ENCODE measurements at places on chromosomes 2 and 18.

DNA sequence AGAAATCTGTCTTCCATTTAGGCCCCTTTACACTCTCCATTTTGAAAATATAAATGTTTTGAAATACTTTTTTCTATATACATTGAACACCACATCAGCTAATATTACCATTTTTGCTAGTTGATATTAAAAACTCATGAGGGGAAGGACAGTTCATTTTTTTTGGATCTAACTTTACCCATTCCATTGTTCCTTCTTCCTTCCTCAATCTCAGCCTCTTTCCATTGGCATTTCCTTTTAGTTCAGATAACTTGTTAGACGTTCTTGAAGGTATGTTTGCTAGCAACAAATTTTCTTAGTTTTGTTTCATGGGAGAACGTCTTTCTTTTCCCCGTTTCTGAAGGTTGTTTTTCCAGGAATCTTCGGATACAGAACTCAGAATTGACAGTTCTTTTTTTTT, 759.0 kb downstream of the SOCS6 start:
- DNase-seq: no peak

- DNase-seq: no peak
Observed at GRCh38 chr2:54572636-54573536, 116.8 kb downstream of the SPTBN1 start.

DNA sequence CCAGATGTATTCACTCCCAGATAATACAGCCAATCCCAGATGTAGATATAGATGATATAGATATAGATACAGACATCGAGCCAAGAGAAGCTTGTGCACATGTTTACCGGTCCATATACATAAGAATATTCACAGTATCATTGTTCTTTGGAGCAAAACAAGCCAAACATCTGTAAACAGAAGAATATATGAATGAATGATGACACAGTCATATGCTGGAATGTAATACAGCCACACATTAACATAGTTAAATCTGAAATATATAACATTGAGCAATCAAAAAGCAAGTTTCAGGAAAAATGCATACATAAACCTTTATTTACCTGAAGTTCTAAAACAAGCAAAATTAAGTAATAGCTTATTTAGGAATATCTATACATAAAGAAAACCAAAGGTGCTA, 182.5 kb downstream of the TXNL1 start:
- no peak for DNase-seq

- no peak for DNase-seq
Observed at GRCh38 chr18:50008306-50008705, 186.6 kb downstream of the MYO5B start.

GRCh38 chr2:104654811-104655210, 199.1 kb upstream of the POU3F3 start:
- no peak for DNase-seq

DNA sequence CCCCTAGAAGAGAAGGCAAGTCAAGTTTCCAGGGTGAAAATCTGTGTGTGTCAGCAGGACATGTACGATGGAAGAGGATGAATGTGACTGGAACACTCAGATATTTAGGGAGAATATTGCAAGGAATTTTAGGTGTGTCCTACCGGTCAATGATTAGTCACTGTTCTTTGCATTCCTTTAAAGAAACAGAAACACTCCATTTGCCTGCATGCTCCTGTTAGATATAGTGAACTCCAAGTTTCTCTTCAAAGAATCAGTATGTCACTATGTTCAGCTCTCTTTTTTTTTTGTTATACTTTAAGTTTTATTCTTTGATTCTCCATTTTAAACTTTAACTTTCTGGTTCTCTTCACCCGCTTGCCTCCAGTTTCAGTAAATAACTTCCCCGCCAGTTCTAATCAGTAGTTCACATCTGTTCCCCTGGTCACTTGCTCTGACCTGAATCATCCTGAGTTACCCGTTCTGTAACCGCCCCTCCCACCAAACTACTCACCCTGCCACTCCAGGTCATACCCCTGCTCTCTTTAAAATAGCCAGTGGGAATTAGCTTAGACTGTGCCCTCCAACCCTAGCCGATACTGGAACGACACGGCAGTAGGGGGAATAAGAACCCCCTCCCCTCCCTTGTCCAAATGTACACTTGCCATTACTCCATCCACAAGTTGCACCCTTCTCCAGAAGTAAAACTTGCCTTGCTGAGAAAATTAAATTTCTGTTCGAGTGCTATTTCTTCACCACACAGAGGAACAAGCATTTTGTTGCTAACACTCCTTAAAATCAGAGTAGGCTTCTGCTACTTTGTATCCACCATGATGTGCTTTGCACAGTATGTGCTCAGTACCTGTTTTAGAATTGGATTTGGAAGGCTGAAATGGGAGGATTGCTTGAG, 268.4 kb downstream of the METTL4 start:
- no peak for DNase-seq

- DNase-seq: no peak
Observed at GRCh38 chr18:77098029-77098428, 34.6 kb downstream of the MBP start.

GRCh38 chr18:9827793-9828505, 57.8 kb upstream of the TXNDC2 start:
- no peak for DNase-seq

- DNase-seq: no peak
Observed at GRCh38 chr18:44474591-44474990, 206.1 kb upstream of the SETBP1 start.

- DNase-seq: no peak
Observed at GRCh38 chr2:157443795-157444640, at the start of gene CYTIP. Gene CYTIP, minus strand, starts transcription at chr2:157444089. Its CDS starts 69 bp downstream, at chr2:157444020.

GRCh38 chr2:207750345-207750744, 19.4 kb downstream of the FZD5 start:
- DNase-seq: peak; percentile 33

- DNase-seq: no peak
Observed at GRCh38 chr2:199922856-199923255, 11.8 kb downstream of the C2orf69 start.

- no peak for DNase-seq
Observed at GRCh38 chr18:59671551-59671950, 25.7 kb downstream of the CCBE1 start.

DNA sequence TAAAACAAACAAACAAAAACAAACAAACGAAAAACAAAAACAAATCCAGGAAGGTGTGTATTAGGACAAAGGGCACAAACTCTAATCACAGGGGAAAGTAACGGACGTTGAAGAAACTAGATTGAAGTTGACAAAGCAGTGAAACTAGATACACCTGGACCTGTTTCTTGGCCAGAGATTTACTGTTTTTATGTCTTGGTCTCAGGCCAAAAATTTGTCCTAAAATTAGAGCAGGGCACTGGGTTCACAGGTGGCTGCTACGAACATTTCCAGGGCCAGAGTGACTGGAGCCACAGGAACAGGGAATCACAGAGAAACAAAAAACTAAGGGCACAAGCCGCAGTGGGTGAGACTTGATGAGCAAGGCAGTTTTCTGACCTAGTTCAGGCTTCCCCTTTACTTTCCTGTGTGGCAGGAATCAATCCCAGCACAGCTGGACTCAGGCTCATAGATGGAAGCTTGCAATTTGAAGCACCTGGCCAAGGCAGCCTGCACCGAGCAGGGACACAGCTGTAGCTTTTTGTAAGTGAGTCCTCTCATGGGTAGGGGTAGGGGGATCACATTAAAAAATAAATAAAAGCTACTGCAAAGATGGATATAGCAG, 329.4 kb downstream of the DLGAP1 start:
- DNase-seq: no peak

- no peak for DNase-seq
Observed at GRCh38 chr18:799943-800342, 12.1 kb downstream of the YES1 start.

GRCh38 chr2:29627279-29627711, 294.1 kb downstream of the ALK start:
- DNase-seq: no peak

DNA sequence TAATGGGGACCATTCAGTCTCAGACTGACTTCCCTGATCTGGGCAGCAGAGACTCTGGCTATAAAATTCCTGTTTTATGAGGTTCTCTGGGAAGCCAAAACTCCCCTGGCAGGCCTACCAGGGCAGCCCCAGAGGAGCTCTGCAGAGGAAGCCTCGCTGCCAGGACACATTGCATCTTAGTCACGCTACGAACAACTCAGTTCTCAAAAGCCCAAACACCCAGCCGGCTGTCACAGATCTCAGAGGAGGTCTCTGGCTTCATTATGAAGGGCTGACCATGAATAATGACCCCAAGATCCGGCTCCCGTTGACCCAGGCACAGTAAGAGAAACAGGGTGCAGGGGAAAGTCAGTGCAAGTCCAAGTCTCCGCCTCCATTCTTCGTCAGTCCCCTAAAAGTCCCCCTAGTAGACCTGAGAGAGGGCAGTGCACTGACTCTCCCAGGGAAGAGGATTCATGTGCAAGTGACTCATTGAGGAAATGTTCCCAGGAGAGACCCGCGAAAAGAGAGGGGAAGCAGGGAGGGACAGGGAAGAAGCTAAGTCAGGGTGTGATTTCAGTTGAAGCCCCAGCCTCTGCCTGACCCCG, 212.3 kb downstream of the CYP26B1 start:
- DNase-seq: no peak

DNA sequence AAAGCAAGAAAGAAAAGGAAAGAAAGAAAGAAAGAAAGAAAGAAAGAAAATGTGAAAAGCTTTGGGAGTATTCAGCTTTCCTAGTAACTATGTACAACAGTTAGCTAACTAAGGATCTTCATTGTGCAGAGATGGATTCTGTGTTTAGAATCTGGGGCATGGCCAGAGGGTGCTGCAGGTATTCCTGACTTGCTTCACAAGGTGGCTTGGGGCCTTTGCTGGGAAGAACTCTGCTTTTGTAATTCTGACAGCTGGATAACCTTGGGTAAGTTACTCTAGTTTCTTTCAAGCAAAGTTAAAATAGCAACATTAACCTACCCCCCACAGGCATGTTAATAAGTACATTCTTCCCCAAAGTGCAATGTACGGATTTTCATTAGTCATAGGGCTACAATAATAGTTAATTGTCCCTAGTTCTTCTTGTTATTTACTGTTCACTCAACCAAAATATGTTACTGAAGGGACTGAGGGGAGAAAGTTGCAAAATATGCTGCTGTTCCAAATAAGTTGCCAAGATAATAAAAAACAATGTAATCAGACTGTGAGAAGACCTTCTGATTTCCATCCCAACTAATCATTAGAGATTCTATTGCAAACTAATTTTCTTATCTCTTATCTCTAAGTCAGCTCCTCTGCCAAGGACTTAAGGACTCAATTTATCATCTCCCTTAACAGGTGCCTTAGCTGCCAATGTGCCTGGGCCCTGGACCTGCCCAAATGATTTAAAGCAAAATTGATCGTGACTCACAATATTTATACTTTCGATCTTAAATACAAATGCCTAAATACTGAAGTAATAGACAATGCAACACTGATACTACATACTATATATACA, 50.3 kb downstream of the SERPINB8 start:
- no peak for DNase-seq

DNA sequence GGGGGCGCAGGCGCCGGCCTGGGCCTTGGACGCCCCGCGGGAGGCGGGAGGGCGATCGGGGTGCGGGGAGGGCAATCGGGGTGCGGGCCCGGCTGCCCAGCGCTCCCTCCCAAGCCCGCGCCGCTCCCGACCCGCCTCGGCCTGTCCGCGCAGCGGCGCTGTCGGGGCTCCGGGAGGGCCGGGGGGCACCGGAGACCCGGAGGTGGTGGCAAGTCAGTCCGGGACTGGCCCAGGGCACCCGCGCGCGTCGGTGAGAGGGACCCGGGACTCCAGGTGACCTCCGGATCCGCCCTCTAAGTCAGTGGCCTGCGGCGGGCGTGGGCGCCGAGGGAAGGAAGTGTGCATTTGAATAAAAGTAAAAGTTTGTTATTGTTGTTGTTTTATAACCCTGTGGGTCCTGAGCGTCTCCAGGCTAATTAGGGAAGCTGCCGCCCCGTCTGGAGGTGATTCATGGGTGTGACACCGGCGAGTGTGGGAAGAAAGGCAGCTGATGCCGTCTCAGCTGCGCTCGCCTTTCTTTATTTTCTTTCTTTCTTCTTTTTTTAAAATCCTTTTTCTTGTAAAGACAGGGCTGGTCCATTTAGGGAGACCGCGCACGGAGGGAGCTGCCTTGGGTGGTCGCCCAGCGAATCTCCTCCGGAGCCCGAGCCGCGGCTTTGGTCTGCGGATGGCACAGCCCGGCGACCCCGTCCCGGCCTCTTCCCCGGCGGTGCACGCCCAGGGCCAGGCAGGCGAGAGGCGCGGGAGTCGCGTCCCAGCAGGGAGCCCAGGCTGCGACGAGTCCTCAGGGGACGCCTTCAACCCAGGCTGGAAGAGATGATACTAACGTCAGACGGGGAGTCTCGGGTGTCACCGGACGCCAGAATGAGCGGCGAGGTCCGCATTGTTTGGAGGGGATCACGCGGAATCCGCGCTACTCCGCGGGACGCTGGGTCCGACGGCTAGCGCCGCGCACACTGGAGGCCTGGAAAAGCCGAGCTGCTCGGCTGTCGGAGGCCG, 627 bp upstream of the CRACDL start:
- DNase-seq: no peak

- DNase-seq: no peak
Observed at GRCh38 chr2:238132463-238133450, 5.7 kb upstream of the KLHL30 start.

GRCh38 chr2:47037678-47038077, 117.4 kb downstream of the STPG4 start:
- peak; percentile 76 for DNase-seq

DNA sequence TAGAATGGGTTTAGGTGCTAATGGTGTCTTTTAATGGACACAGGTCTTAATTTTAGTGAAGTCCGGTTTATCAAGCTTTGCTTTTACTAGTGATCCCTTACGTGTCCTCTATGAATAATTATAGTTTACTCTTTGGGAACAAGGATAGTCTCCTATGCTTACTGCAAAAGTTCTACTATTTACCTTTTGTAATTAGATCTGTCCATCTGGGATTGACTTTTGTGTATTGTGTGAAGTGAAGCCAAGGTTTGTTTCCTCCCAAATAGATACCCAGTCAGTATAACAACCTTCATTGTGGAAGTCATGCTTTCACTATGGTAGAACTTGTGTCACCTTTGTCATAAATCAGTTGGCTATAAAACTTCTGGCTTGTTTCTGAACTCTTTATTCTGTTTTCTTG, 740.9 kb upstream of the CRIM1 start:
- no peak for DNase-seq

DNA sequence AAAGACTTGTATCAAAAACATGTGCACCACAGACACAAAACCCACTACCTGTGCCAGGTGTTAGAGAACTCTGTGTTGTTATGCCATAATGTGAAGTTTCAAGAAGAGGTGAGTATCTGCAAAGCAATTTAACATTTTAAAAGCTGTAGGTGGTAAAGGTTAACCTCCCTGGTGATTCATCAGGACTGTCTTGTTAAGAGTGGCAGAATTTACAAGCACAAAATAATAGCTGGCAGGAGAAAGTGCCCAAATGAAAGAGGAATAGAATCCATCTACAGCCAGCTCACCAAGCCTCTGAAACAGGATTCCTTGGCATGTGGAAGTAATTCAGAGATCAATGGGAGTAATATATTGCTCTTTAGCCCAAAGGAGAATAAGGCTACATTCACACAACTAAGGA, 230.7 kb downstream of the AFF3 start:
- no peak for DNase-seq
